ENCODE measurements at places on chromosomes 7 and 10. TPM values are rescaled to one million over a fixed set of nuclear protein-coding genes. Genes with fewer than 3 reads are reported as not detected.

Gene PLAU
- total RNA-seq, result 15.0 TPM

Gene RAB19
- total RNA-seq, result 14.4 TPM

Gene MSMB
- not detected for total RNA-seq

Gene PTN
- 16.8 TPM for total RNA-seq

- peak; percentile 48 for DNase-seq
Measured at GRCh38 chr7:149330914-149331567, 69.0 kb downstream of the ZNF783 start.

DNA sequence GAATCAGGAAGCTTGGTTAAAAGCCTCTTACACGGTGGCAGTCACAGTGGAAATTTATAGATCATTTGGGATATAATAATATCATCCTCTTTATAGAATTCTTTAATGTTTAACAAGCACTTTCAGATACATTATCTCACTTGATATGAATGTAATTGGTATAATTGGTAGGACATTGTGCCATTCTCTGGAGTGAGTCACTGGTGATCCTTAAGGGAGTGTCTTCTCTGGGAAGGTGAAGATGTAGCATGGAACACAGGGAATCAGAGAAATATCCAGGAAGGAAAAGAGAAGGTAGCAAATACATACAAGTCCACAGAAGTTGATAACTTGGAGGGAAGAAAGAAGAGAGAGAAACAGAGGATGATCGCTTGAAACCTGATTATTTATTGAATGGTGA lies 9.8 kb downstream of the PTPRZ1 start:
- DNase-seq, result no peak

GRCh38 chr10:48523820-48524758 lies 80.8 kb downstream of the ARHGAP22 start:
- peak; percentile 61 for DNase-seq

GRCh38 chr7:55977831-55978230 lies 13.4 kb downstream of the NIPSNAP2 start:
- no peak for DNase-seq

- no peak for DNase-seq
Measured at GRCh38 chr7:21430575-21430954, 2.7 kb downstream of the SP4 start.

- no peak for DNase-seq
Measured at GRCh38 chr7:144132262-144132661, 9.3 kb downstream of the OR2A14 start.

Data from H9 (cell line).